SJSA1 (cell line): ENCODE measurements at places on chromosomes 16 and 17. TPM values are rescaled to one million over a fixed set of nuclear protein-coding genes. Genes with fewer than 3 reads are reported as not detected.

ANKS4B gene
- not detected in 2 replicates for total RNA-seq

MPO gene
- not detected in 2 replicates for total RNA-seq

ZNF747 gene
- 3.6 and 5.1 TPM in 2 replicates for total RNA-seq

KRTAP3-1 gene
- not detected in 2 replicates for total RNA-seq

C16orf92 gene
- total RNA-seq, result not detected in 2 replicates

CDC6 gene
- 95.8 and 97.8 TPM in 2 replicates for total RNA-seq

CCDC144A gene
- total RNA-seq, result 0.61 TPM in 1 of 2 replicates, not detected in the other

CHST5 gene
- total RNA-seq, result 0.08 TPM in 1 of 2 replicates, not detected in the other

RPS2 gene
- 2,199 and 2,611 TPM in 2 replicates for total RNA-seq

ZCCHC14 gene
- 6.8 and 10.7 TPM in 2 replicates for total RNA-seq

GALR2 gene
- total RNA-seq, result 0.18 TPM in 1 of 2 replicates, not detected in the other

CCDC43 gene
- total RNA-seq, result 66.7 and 67.0 TPM in 2 replicates

ABCA9 gene
- not detected in 2 replicates for total RNA-seq
